ENCODE measurements at places on chromosomes 16 and 17.
A peak's percentile ranks its signal among the peaks of the same experiment; 100 is the strongest.

DNA sequence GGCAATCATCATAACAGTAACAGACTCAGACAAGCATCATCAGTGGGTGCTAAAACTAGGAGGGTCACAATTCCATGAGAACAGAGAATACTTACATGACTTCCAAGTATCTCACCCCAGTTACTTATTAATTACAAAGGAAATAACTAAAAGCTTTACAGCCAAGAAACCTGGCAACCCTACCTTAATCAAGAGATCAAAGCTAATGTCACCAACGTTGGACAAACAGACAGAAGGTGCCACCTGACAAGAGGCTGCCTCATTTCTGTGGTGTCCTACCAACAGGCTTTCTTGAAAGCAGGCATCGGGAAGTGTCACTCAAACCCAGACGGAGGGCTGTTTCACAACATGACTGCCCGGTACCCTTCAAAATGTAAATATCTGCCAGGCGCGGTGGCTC lies 84.6 kb downstream of the RMI2 start:
- H3K27ac ChIP-seq, result no peak overlapping the region
- no peaks in the 10 kb centered on the region for H3K36me3 ChIP-seq
- no peaks in the 10 kb centered on the region for H3K27me3 ChIP-seq
- no peak for DNase-seq
- no peak overlapping the region for H3K4me3 ChIP-seq
- no peaks in the 10 kb centered on the region for H3K4me1 ChIP-seq

DNA sequence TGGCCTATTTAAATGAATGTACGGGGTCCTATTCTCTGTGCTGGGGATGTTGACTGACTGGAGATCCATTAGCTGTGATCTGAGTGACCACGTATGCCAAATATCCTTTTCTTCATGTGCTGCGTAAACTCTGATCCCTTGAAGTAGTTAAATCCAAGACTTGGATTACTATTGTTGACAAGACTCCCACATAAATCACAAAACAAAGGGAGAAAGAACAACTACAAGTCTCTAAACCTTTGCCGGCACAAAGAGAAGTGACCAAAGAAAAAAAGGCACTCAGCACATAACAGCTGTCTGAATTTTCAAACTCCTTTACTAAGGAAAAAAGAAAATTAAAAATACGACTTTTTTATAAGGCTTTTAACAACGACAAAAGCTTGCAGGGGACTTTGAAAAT lies 559.9 kb upstream of the CDH8 start:
- H3K36me3 ChIP-seq, result no peaks in the 10 kb centered on the region
- no peaks in the 10 kb centered on the region for H3K4me1 ChIP-seq
- H3K4me3 ChIP-seq, result no peak overlapping the region

GRCh38 chr17:37182786-37183465 lies 192.9 kb upstream of the C17orf78 start:
- peaks cover 27% of the 10 kb centered on the region for H3K36me3 ChIP-seq
- H3K4me1 ChIP-seq, result no peaks in the 10 kb centered on the region
- no peak for DNase-seq
- no peaks in the 10 kb centered on the region for H3K27me3 ChIP-seq

DNA sequence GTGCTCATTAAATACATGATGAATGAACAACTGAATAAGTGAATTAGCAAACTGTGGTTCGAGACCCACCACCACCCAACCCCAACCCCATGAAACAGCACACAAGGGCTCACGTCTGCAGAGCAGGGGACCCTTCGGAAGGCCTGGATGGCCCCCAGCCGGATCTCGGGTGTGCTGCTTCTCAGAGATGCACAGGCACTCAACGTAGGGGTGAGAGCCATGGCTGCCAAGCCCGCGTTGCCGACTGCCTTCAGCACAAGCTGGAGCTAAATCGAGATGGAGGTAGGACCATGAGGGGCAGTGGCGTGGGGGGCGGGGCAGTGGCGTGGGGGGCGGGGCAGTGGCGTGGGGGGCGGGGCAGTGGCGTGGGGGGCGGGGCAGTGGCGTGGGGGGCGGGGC lies 93.2 kb downstream of the LITAF start:
- no peak overlapping the region for H3K27ac ChIP-seq
- no peaks in the 10 kb centered on the region for H3K27me3 ChIP-seq
- DNase-seq, result no peak
- no peak overlapping the region for H3K4me3 ChIP-seq

DNA sequence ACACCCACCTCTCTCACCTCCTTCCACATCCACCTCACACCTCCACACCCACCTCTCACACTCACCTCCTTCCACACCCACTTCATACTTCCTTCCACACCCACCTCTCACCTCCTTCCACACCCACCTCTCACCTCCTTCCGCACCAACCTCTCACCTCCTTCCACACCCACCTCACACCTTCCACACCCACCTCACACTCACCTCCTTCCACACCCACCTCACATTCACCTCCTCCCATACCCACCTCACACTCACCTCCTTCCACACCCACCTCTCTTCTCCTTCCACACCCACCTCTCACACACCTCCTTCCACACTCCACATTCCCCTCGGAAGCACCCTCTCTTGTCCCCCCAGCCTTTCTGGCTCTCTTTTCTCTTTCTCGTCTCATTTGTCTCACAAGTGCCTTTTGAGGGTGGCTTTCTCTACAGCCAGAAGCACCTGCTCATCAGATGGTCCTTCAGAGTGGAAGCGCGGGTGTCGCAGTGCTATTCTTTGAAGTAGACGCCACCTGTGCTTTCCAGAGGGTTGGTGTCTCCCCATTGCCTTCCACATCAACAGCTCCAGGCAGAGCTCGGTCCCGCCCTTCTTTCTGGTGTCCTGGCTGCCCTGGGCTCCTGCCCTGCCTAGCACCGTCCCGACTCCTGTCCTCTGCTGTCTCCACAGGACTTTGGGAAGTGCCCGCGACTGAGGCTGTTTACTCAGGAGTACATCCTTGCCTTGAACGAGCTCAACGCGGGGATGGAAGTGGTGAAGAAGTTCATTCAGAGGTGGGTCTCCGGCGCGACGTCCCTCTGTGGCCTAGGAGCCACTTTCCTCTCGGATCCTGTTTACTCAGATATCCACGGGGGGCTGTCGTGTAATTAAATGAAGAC lies 109.4 kb upstream of the PLCG2 start:
- DNase-seq, result no peak
- H3K27ac ChIP-seq, result peak overlapping the region; percentile 17
- no peak overlapping the region for H3K4me3 ChIP-seq
- no peaks in the 10 kb centered on the region for H3K4me1 ChIP-seq
- H3K36me3 ChIP-seq, result peaks cover 33% of the 10 kb centered on the region

DNA sequence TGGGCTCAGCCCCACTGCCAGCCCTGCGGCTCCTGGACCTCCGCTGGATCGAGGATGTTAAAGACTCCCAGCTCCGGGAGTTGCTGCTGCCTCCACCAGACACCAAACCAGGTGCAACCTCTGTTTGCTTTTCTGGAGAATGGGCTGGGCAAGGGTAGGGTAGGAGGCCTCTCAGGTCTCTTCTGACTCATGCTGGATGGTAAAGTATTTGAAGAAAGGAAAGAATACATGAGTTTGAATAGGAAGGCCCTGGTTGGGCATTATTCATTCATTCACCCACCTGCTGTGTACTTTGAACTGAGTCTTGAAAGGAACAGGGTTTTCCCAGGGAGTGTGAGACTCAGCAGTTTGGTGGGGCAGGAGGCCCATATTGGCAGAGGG lies 6.5 kb upstream of the ORAI3 start:
- H3K4me3 ChIP-seq, result no peak overlapping the region
- no peaks in the 10 kb centered on the region for H3K27me3 ChIP-seq
- H3K36me3 ChIP-seq, result peaks cover 30% of the 10 kb centered on the region

DNA sequence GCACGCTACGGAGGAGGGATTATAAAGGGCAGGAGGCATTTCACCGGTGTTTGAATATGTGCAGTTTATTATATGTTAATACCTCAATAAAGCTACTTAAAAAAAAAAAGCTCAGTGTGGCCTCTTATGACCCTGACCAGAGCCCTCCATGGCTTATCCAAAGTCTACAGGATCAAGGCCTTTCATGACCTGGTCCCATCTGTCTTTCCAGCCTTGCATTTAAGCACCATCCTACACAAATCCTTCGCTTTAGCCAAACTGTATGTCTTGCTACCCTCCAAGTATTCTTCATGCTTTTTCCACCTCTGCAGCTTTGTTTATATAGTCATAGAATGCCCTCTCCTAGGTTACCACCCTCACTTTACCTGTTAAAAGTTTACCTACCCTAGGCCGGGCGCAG lies 6.5 kb downstream of the MFSD6L start:
- no peak for DNase-seq
- no peak overlapping the region for H3K4me3 ChIP-seq
- H3K4me1 ChIP-seq, result peaks cover 6% of the 10 kb centered on the region
- H3K27ac ChIP-seq, result no peak overlapping the region

DNA sequence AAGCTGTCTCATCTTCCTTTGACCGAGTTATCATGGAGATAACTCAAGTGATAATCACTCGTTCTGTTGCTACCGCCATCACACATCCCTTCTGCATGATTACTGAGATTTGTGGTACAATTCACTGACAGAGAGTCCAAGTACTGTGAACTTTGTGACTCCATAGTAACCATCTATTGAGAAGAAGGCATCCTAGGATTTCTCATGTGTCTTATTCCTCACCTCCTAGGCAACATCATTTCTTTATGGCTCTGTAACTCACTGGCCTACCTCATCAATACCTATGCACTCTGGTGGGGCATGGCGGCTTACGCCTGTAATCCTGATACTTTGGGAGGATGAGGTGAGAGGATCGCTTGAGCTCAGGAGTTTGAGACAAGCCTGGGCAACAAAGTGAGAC lies 19.4 kb downstream of the DRC7 start:
- DNase-seq, result no peak
- no peaks in the 10 kb centered on the region for H3K36me3 ChIP-seq
- H3K4me3 ChIP-seq, result no peak overlapping the region
- H3K27ac ChIP-seq, result no peak overlapping the region
- no peaks in the 10 kb centered on the region for H3K27me3 ChIP-seq

- no peak overlapping the region for H3K4me3 ChIP-seq
- peaks cover 6% of the 10 kb centered on the region for H3K36me3 ChIP-seq
- H3K4me1 ChIP-seq, result peaks cover 40% of the 10 kb centered on the region
- DNase-seq, result no peak
Measured at GRCh38 chr17:77396610-77397009, 255.8 kb downstream of the SEC14L1 start.

DNA sequence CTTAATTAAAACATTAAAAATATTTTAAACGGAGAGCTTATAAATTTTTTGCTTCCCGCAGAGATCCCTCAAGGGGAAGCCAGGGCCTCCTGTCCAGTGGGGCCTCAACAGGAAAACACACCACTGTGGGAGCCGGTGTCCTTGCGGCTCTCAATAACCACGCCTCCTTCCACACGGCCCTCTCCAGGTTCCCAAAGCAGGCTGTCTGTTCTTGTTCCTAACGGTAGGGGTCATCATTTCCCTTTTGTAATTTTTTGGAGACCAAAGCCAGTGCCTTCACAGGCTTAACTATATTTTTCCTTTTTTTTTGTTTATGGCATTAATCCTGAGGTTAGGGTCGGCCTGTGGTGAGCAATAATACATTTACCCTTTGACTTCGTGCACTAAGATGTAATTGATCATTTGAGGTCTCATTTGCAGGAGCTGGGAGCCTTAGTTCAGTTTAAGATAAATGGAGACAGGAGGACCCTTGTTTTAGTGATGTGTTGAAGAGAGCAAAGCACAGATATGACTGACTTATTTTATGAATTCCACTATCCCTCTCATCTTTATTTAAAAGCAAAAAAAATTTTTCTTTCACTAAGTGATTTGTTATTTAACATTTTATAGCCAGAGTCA lies 77.5 kb upstream of the N4BP1 start:
- no peak overlapping the region for H3K4me3 ChIP-seq
- DNase-seq, result peak; percentile 9
- H3K27me3 ChIP-seq, result peaks cover 42% of the 10 kb centered on the region
- no peaks in the 10 kb centered on the region for H3K4me1 ChIP-seq
- no peaks in the 10 kb centered on the region for H3K36me3 ChIP-seq
- H3K27ac ChIP-seq, result no peak overlapping the region

DNA sequence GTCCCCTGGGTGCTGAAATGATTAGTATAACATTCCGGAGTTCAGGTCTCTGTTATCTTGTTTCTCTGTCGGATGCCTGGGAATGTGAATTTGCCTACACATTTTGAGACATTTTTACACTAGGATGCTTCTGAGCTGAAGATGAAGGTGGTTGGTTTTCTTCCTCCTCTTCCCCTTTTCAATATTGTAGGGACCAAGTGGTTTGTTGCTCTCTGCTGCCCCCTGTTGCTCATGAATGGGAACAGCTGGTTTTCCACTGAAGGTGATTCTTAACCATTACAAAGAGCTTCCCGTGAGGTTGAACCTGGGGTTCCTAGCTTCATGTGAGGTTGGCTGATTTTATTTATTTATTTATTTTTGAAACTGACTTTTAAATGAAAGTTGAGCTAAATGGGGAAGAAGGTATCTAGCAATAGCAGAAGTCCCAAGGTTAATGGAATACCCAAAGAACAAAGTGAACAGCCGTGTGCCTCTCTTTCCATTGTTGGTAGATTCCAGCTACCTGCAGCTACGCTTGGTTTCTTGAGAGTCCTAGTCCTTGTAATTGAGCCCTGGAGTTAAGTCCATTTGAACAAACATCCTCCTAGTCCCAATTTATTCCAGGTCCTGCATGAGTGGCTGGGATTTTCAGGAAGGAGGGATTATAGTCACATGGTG lies 983.9 kb upstream of the EEF2KMT start:
- no peak for DNase-seq
- H3K4me1 ChIP-seq, result no peaks in the 10 kb centered on the region
- H3K4me3 ChIP-seq, result no peak overlapping the region
- H3K36me3 ChIP-seq, result no peaks in the 10 kb centered on the region
- no peak overlapping the region for H3K27ac ChIP-seq
- H3K27me3 ChIP-seq, result no peaks in the 10 kb centered on the region

- H3K36me3 ChIP-seq, result no peaks in the 10 kb centered on the region
- no peak for DNase-seq
- no peak overlapping the region for H3K27ac ChIP-seq
- no peak overlapping the region for H3K4me3 ChIP-seq
- H3K27me3 ChIP-seq, result peaks cover 52% of the 10 kb centered on the region
- peaks cover 5% of the 10 kb centered on the region for H3K4me1 ChIP-seq
Measured at GRCh38 chr17:43882761-43883415, 24.4 kb downstream of the MPP2 start.

GRCh38 chr16:57389087-57389468 lies 15.5 kb upstream of the CCL17 start:
- no peaks in the 10 kb centered on the region for H3K36me3 ChIP-seq
- H3K27me3 ChIP-seq, result peaks cover 12% of the 10 kb centered on the region
- no peak for DNase-seq
- H3K4me1 ChIP-seq, result peaks cover 44% of the 10 kb centered on the region
- H3K27ac ChIP-seq, result peak overlapping the region; percentile 95
- peak overlapping the region; percentile 71 for H3K4me3 ChIP-seq

- no peak overlapping the region for H3K4me3 ChIP-seq
- no peaks in the 10 kb centered on the region for H3K4me1 ChIP-seq
- DNase-seq, result no peak
- no peaks in the 10 kb centered on the region for H3K36me3 ChIP-seq
- H3K27ac ChIP-seq, result no peak overlapping the region
Measured at GRCh38 chr17:54408731-54409130, 491.9 kb upstream of the TOM1L1 start.

- no peaks in the 10 kb centered on the region for H3K4me1 ChIP-seq
- H3K27ac ChIP-seq, result no peak overlapping the region
- DNase-seq, result no peak
- H3K4me3 ChIP-seq, result no peak overlapping the region
- H3K27me3 ChIP-seq, result no peaks in the 10 kb centered on the region
Measured at GRCh38 chr17:9728564-9728963, 62.8 kb downstream of the DHRS7C start.

All from stimulated activated naive B cell treated with anti-CD40 and anti-IgM and Interleukin-4, amounts not matched to agents 10 μg/mL and 1 μg/mL and 100 μg/mL, for 72 hours (primary cell).